ENCODE measurements at places on chromosomes 7 and 10.

- no peak for DNase-seq
Measured at GRCh38 chr7:15798081-15798480, 111.6 kb upstream of the MEOX2 start.

DNA sequence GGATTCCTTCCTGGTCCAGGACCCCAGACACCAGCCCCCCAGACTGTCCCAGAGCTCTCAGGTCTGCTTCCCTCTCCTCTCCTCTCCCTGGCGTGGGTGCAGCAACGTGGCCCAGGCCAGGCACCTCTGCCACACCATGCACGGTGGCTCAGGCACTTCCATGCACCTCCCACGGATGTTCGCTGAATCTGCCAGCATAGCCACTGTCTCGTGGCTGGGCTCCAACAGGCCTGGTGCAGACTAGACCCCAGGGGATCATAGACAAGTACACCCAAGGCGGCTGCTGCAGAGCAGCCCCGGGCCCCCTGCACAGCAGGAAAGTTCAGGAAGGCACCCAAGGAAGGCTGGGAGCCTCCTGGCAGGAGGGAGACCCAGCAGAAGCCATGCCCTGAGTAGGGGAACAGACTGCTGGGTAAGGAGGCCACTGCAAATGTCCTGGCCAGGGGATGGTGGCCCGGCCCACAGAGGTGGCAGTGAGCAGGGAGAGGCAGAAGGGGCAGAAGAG, 4.4 kb downstream of the RASGEF1A start:
- DNase-seq, result no peak

GRCh38 chr7:120802751-120803150, 55.2 kb downstream of the TSPAN12 start:
- DNase-seq, result no peak

DNA sequence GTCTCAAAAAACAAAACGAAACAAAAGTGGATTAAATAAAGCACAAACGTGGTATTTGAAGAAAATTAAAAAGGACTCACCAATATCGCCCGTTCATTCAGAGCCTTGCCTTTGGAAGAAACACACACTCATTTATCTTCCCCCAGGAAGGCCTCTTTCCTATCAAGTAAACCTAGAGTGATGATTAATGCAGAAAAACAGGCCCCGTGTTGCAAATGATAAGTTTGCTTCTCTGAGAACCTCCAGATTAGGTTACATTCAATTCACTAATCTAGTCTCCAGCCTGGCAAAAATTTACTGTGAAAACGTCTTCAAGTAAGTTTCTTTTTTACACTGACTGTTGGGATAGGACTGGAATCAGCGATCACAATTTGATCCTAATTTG, 78.0 kb upstream of the C1GALT1 start:
- DNase-seq, result no peak

DNA sequence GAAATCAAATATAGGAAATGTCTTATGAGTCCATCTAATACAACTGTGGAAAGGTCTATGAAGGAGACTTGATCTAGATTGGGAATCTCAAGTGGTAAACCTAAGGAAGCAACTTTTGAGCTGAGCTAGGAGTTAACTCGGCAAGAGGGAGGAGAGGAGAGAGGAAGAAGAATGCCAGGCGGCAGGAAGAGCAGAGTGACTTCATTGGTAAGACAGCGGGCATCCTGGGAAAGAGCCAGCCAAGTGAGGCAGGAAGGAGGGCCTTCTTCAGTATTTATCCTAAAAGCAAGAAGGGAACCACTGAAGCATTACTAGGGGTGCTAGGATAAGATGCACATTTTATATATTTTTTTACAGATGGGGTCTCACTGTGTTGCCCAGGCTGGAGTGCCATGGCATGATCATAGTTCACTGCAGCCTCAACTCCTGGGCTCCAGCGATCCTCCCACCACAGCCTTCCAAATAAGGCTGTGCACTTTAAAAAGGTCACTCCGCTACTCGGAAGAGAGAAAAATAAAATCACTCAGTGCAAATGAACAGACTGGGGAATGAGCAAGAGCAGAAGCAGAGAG, 2.0 kb downstream of the BCL7B start:
- no peak for DNase-seq

- peak; percentile 39 for DNase-seq
Measured at GRCh38 chr10:10475812-10476211, 541.9 kb upstream of the CELF2 start.

- no peak for DNase-seq
Measured at GRCh38 chr7:42661312-42661711, 250.6 kb downstream of the C7orf25 start.

DNA sequence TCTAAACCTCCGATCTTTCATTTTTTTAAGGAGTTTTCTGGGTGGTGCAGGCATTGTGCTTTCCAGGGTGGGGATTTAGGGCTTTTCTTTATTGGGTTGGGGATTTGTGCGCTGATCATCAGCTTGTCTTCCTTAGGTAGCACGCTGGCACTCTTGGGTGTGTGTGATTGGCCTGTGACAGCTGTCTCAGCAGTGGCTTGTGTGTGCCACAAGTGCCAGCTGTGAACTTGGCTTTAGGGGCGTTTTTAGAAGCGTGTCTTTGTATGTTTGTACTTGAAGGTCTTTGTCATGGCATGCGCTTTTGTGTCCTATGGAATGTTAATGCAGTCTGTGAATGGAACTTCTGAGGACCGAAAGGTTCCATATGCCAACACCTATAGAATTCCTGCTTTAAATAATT, 788 bp downstream of the AKAP9 start:
- peak; percentile 52 for DNase-seq

- no peak for DNase-seq
Measured at GRCh38 chr7:99218406-99219184, 10.7 kb upstream of the KPNA7 start.

DNA sequence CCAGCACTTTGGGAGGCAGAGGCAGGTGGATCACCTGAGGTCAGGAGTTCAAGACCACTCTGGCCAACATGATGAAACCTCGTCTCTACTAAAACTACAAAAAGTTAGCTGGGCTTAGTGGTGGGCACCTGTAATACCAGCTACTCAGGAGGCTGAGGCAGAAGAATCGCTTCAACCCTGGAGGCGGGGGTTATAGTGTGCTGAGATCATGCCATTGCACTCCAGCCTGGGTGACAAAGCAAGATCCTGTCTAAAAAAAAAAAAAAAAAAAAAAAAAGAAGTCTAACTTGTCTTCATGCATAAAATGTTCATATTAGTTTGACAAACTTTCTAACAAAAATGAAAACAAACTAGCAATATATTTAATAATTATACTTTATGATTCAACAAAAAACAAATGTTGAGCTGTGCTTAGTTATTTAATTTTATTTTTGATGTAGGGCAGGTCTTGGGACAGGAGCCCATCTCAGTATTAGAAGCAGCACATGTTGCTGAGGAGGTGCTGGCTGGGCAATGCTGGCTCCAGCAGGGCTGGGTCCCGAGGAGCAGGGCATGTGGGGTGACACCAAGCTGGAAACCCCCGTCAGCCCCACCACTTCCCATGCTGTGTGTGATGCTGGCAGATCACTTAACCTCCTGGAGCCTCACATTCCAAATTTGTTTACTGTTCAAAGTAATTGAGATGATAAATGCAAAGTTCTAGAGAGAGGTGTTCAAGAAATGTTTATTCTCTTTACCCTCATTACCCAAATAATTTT, 335.3 kb upstream of the KLF6 start:
- no peak for DNase-seq

All from GM23338 (cell line).